ENCODE measurements at places on chromosomes 5 and 9. TPM values are rescaled to one million over a fixed set of nuclear protein-coding genes. Genes with fewer than 3 reads are reported as not detected.

Gene PCDHGA10
- 2.3 TPM for total RNA-seq

Gene SHC3
- total RNA-seq = 1.9 TPM

Gene SLC9A3
- total RNA-seq = 0.76 TPM

Gene GRIN1
- total RNA-seq = under 0.01 TPM

Gene NRG2
- under 0.01 TPM for total RNA-seq

Gene SEMA5A
- 0.32 TPM for total RNA-seq

Gene SMIM32
- not detected for total RNA-seq

Gene RALGDS
- 32.5 TPM for total RNA-seq

Gene TMC1
- 1.6 TPM for total RNA-seq

Gene NR5A1
- total RNA-seq = not detected

Gene ANKRD18B
- 2.6 TPM for total RNA-seq

Gene EHMT1
- total RNA-seq = 51.8 TPM

Gene NAIF1
- 9.4 TPM for total RNA-seq

Gene ANGPTL2
- total RNA-seq = 8.4 TPM

Gene SLC27A6
- under 0.01 TPM for total RNA-seq

Gene NPM1
- total RNA-seq = 1,984 TPM

Gene NMUR2
- not detected for total RNA-seq

Gene SLC36A2
- not detected for total RNA-seq

Gene NUTM2G
- not detected for total RNA-seq

Gene SV2C
- total RNA-seq = not detected

Gene SPATA31C2
- not detected for total RNA-seq

Gene OLFML2A
- 0.32 TPM for total RNA-seq

Gene AMACR
- total RNA-seq = 13.2 TPM

Gene PCDHB15
- total RNA-seq = 0.32 TPM

Gene TAF9
- total RNA-seq = 127 TPM

Gene LIX1
- not detected for total RNA-seq

Gene PIP5KL1
- total RNA-seq = 0.91 TPM

Gene SHOC1
- not detected for total RNA-seq

Gene LCN9
- not detected for total RNA-seq

Gene RASGRF2
- 15.3 TPM for total RNA-seq

Gene TOR2A
- 7.3 TPM for total RNA-seq

Gene DIRAS2
- not detected for total RNA-seq

Gene CDK9
- 162 TPM for total RNA-seq

Gene LRRC26
- total RNA-seq = not detected

Gene CYSRT1
- total RNA-seq = not detected

Gene HAPLN1
- 4.7 TPM for total RNA-seq

Gene PCDHGB5
- total RNA-seq = 6.1 TPM

Gene CDC14B
- total RNA-seq = 1.6 TPM

Gene PCDHGA12
- total RNA-seq = 5.2 TPM

Gene IL17B
- total RNA-seq = 0.91 TPM

Gene FGF18
- total RNA-seq = not detected

Gene SPAG8
- total RNA-seq = 0.32 TPM

Gene ORM2
- total RNA-seq = not detected

Measured in epithelial cell of umbilical artery (primary cell).